ENCODE measurements at places on chromosomes 7 and 10.

DNA sequence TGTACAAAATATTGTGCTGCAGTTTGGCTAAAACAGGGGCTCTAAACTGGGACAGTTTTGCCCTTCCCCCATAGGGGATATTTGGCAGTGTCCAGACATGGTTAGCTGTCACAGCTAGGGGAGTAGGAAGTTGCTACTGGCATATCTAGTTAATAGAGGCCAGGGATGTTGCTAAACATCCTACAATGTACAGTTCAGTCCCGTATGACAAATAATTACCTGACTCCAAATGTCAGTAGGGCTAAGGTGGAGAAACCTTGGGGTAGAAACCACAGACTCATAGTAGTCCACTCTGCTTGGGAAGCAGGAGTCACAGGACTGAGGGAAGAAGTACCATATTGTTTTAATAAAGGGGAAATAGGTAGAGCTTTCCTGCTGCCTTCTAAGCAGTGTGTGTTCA is 39.8 kb downstream of the WBP1L start:
- DNase-seq, result no peak

- DNase-seq, result no peak
Observed at GRCh38 chr10:58996063-58996462, 180.4 kb upstream of the PHYHIPL start.

- DNase-seq, result no peak
Observed at GRCh38 chr10:132098539-132099388, 33.0 kb downstream of the JAKMIP3 start.

- DNase-seq, result no peak
Observed at GRCh38 chr10:77380191-77380590, 257.4 kb downstream of the KCNMA1 start.

- no peak for DNase-seq
Observed at GRCh38 chr10:123995461-123996131, 97.8 kb downstream of the CHST15 start.

DNA sequence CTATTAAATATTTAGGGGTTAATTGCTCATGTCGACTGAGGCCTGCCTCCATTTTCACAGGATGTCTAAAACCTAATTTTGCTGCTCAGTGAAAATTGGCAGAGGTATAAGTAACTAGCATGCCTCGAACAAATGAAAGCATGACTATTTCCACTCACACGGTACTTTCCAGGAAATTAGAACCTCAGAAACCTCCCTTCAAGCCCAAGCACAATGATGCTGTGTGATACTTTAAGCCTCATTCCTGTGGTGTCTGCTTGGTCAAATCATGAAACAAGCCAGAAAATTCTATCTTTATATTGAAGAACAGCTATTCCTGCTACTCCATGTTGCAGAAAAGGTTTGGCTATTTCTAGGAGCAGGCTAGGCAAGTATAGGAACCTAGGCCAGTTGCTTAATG is 203.0 kb downstream of the SORCS3 start:
- no peak for DNase-seq

Measured in stimulated activated CD4-positive, alpha-beta T cell treated with anti-CD3 and anti-CD28 coated beads, Interleukin-1b, Interleukin-23, amount 100 ng/mL, for 4 hours (primary cell).